ENCODE measurements at places on chromosomes 13 and 19.

- no peak for DNase-seq
Observed at GRCh38 chr13:110258876-110259631, 47.9 kb downstream of the COL4A1 start.

DNA sequence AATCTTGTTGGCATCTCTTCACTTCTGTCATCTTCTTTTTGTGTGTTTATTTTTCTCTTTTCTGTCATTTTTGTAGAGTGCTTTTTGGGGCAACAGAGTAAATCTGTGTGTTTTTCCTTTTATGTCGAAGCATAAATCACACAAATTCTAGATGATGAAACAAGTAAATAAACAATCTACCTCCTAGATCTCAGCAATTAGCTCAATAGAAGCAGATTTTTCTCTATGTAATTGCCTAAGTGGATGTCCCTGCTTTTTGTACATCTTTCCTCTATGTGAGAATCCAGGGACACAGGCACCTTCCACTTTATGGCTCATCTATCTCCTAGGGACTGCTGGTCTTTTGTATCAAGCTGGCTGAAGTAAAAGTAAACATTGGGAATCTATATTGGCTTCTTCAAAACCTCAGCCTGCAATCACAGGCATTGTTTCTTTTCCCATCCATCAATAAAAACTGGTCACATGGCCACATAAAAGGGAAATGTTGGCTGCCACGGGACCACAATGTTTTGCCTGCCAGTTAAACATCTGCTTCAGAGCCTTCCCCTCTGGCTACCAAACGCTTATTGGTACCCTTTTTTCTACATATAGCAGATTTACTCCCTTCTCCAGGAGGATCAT lies 323.8 kb downstream of the LMO7 start:
- DNase-seq: no peak

DNA sequence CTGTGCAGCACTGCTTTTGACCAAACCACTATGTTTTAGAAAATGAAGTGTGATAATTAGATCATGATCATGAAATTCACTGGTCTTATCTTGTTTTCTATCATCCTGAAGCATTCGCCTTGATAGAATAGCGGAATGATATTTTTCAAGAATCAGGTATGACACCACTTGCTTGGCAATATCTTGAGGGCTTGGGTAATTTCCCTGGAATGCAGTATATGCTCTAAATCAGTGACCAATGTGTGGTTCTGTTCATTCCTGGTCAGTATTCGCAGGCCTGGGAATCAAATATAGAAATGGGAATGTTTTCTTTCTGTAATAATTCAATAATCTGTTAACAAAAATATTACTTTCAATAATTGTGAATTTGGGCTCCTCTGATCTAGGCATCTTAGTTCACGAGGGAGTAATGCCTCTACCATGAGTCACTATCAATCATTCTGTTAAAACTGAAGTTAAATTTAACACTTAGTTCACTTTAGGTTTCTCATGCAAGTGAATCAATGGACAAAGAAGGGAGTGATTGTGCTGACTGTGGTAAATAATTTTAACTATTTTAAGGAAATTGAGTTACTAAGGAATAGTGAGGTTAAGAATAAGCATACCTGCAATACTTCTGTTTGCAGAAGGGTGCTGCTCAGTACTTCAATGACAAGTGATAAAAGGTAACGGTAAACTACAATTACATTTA lies 137.9 kb downstream of the PCDH20 start:
- no peak for DNase-seq

GRCh38 chr19:1616875-1617274 lies 11.6 kb upstream of the UQCR11 start:
- DNase-seq: no peak

GRCh38 chr19:15671237-15671821 lies 1.6 kb upstream of the CYP4F12 start:
- DNase-seq: no peak

- DNase-seq: no peak
Observed at GRCh38 chr13:112973577-112973951, 4.5 kb downstream of the MCF2L start.

DNA sequence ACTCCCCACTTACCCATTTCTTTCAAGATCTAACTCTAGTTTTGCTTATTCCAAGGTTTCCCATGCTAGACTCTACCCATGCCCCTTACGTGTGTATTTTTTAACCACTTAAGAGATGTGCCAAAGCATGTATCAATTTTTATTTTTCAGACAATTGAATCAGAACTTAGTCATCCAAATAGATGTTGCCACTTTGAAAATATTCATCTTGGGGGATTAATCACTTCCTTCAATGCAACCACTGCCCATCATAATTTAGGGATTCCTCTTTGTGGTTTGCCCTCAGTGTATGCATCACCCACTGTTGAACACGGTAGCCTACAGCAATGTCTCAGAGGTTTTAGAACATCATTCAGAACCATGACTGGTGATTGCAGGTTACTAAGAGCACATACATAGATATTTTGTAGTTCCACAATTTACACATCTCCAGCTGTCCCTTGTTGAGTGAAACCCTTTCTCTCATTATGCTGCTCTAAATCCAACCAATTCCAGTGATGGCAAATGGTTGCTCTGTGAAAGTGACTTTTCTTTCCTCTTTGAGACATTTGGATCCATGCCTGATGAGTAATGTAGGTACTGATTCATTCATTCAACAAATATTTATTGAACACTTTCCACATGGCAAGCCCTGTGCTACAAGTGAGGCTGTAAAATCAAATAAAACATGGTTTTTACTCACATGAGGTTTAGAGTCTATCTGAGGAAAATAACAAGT lies 60.6 kb upstream of the SERP2 start:
- peak; percentile 8 for DNase-seq

- no peak for DNase-seq
Observed at GRCh38 chr13:33480561-33480960, 195.0 kb upstream of the STARD13 start.

DNA sequence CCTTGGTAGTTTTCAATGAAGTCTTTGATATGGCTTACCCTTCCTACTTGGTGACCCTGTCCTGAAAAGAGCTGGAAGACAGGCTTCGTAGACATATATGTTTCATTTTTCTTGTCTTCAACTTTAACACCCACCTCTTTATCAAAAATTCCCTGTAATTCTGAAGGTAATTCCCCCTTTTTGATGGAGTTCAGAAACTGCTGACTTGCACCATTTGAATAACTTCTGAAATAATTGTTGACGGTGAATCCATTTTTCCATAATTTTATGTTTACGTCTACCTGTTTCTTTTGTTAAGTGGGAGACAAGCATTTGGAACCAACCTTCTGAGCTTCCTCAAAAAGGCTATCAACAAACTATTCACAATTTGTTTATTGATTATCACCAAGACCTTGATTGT lies 14.6 kb upstream of the ZNF177 start:
- no peak for DNase-seq

- no peak for DNase-seq
Observed at GRCh38 chr13:23516190-23516589, 54.0 kb upstream of the TNFRSF19 start.

DNA sequence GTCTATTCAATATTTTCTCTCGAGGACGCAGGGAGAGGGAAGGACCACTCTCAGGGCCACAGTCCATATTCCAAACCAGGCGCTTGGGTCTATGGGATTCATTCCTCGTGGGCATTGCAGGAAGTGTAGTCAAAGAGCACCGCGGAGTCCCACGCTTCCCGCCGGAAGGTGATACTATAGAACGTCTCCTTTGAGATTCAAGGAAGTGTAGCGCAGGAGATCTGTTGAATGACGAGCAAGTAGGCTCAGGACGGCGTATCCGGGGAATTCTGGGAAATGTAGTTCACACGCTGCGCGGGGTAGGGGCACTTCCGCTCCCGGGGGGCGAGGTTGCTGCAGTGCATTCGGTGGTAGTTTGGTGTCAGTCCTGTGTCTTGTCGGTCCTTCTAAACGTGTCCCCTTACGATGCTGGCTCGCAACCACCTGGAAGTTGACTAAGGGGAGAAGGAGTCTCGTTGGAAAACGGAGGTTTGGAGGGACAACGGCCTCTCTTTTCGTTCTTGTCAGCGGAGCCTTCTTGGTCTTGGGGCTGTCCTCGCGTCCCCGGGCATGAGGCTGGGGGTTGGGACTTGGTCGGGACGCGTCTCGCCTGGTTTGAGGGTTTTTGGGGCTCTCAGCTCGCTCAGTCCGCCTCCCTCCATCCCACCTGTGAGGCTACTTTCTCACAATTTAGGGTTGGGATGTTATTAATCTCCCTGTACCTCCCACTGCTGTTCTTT lies at the start of gene ZNF284:
Gene ZNF284 (plus strand): TSS at position 336 of the 719 bp plus-strand sequence. CDS start 4,231 bp downstream, outside the sequence.
- peak; percentile 91 for DNase-seq

DNA sequence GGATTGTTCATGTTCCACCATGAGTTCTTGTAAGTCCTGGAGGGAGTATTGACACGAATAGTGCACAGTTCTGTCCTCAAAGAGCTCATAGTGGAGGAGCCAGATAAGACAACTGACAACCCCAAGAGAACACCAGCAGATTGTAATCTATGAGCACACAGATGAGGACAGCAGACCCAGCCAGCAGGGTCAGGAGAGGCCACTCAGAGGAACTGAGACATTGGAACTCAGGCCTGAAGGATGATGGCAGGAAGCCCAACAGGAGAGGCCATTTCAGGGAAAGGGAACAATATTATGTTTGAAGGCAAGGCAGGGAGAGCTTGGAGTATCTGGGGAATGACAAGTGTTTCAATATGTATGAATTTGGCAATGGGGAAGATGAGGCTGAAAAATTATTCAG lies 63.7 kb upstream of the IPO5 start:
- no peak for DNase-seq

DNA sequence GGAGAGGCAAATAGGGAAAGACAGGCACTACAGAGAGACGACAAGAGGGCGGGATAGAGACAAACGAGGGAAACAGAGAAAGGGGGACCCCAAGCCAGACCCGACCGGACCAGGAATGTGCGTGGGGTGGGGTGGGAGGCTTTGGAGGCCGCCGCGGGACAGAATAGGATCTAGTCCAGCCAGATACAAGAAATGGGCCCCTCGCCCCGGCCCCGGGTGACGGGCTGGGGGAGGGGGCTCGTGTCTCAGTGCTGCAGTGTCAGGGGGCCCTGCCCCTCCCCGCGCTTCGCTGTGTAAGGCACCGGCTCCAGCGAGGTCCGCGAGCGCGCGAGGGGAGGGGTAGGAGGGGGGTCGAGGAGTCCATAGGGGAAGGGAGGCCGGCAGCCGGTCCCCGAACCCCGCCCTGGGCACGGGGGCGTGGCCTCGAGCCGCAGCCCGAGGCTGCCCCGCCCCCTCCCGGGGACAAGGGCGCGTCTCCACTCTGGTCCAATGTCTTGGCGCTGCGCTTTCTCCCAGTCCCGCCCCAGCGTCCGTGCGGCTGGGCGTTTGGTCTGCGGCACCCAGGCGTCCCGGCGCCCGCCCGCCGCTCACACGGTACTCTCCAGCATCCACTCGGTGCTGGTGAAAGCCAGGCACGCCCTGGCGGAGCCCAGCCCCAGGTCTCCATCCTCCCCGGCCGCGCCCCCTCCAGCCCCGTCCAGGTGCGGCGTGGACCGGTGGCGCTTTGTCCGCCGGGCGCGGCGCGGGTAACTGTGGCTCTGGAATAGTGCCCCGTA lies 11.0 kb downstream of the IFNL1 start:
- DNase-seq: peak; percentile 53

- no peak for DNase-seq
Observed at GRCh38 chr13:50940509-50940908, 30.9 kb downstream of the RNASEH2B start.

GRCh38 chr13:29140277-29140676 lies 320.1 kb downstream of the MTUS2 start:
- DNase-seq: no peak

- peak; percentile 21 for DNase-seq
Observed at GRCh38 chr13:49652355-49653305, 24.3 kb downstream of the ARL11 start.

GRCh38 chr19:30070198-30070967 lies 128.3 kb downstream of the URI1 start:
- no peak for DNase-seq

- DNase-seq: peak; percentile 83
Observed at GRCh38 chr13:110869805-110870706, 44.8 kb downstream of the ANKRD10 start.

Data from Calu3 (cell line).